Activated CD4-positive, alpha-beta T cell treated with anti-CD3 and anti-CD28 coated beads, Interleukin-2, Interleukin-4, amounts not matched to agents 100 ng/mL and 50 ng/mL, durations not matched to agents 16 hours and 8 hours (primary cell): ENCODE measurements at places on chromosomes 1 and 21.

- no peak for DNase-seq
Observed at GRCh38 chr1:59204001-59204400, 92.9 kb upstream of the FGGY start.

GRCh38 chr21:15124731-15125130 is 59.9 kb upstream of the NRIP1 start:
- no peak for DNase-seq

- no peak for DNase-seq
Observed at GRCh38 chr1:216903382-216903740, 180.1 kb upstream of the ESRRG start.

DNA sequence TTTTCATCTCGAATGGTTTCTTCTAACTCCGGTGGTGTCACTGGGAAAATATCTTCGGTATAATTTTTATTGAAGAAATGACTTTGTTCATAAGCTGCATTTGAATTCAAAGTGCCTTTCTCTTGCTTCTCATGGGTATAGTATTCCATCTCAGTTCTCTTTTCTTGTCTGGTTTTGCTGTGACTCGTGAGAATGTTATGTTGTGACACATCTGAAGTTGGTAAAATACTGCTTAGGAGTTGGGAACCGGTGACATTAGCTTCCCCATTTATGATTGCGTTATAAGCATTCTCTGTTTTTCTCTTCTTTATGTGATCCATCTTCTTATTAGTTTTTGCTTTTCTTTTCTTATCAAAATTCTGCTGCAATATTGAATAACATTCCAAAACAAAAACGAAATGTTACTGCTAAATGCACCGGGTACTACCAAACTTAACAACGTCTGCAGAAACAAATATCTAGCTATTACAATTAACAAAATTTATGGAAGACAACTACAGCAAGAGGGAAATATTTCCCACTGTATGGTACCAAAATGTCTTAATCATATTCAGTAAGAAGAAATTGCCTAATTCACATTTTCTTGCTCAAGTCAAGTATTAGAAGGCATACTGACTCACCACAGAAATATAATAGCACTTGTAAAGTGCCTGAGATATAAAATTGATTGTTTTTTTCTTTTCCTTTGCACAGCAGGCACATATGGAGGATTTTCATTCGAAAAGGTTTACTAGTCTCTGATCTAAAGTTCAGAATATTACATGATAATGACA is 15.5 kb downstream of the LRIF1 start:
- DNase-seq = no peak

DNA sequence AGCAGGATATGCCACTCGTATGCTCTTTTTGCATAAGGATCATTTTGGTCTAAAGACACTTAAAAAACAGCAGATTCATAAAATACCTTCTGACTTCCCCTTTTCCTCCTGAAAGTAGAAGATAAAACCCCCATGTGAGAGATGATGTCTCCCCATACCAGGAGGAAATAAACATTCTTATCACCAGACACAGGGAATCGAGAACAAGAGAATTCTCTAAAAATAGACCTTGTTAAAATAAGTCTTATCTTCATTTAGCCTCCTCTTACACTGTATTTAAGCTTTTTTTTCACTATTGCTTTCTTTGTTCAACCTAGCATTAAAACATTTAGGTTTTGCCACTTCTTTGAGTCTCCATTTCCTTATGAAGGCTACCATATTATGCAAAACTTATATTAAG is 709.3 kb downstream of the KCNT2 start:
- DNase-seq = no peak

- peak; percentile 53 for DNase-seq
Observed at GRCh38 chr1:110084227-110085078, 14.0 kb upstream of the ALX3 start.

- DNase-seq = peak; percentile 36
Observed at GRCh38 chr1:227449051-227449450, 114.3 kb upstream of the ZNF678 start.

DNA sequence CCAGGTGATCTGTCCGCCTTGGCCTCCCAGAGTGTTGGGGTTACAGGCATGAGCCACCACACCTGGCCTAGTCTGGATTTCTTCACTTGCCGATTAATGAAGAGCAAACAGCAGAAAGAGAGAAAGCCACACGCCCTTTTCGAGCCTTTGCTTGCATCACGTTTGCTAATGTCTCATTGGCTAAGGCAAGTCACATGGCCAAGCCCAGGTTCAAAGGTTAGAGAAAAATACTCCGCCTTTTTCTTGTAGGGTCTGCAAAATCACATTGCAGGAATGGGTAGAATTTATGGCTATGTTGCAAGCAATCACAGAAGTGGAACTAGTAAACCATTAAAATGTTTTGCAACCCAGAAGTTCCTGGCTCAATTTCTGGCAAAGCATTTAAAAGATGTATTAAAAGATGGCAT is 26.8 kb upstream of the BACH1 start:
- no peak for DNase-seq

- no peak for DNase-seq
Observed at GRCh38 chr1:208178091-208178529, 66.1 kb downstream of the PLXNA2 start.

- DNase-seq = no peak
Observed at GRCh38 chr21:37974081-37974480, 57.8 kb upstream of the KCNJ6 start.

- no peak for DNase-seq
Observed at GRCh38 chr1:104991702-104992101, 1242.0 kb downstream of the AMY1C start.

GRCh38 chr1:206909161-206909882 is 12.1 kb downstream of the IL24 start:
- no peak for DNase-seq

- no peak for DNase-seq
Observed at GRCh38 chr21:29671728-29672127, 268.1 kb downstream of the GRIK1 start.

DNA sequence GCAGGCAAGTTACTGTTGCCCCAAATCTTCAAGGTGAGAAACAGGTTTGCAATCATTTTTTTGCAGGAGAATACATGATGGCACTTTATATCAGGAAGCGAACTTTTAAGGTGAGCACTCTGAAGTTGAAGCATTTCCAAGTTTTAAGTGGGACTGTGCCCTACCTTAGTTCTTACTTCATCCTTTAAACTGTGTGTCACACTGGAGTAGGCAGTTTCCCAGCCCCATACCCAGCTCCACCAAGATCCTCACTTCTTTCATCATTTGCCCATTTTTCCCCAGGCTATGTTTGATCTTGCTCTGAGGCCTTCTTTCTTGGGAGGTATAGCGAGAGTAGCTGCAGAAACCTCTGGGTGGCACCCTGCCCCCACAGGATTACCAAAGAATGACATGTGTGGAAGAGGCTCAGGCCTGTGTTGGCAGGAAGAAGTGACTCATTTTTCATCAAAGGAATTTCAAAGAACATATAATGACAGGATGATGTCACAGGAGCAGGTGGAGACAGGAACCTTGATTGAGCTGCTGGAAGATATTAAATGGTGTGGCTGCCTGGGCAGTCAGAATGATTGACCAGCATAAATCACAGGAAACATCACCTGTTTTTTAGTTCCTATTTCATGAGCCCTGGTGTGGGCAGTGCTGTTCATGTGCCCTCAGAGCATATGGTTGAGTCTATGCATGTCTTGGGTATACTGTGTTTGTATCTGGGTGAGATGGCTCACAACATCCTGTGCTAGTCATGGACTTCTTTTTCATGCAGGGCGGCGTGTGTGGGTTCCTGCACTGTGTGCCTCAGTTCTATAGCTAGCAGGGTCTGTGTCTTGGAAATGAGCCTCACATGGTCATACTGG is 20.8 kb upstream of the MACF1 start:
- DNase-seq = peak; percentile 91

GRCh38 chr21:16583556-16583955 is 853.8 kb downstream of the USP25 start:
- DNase-seq = no peak

DNA sequence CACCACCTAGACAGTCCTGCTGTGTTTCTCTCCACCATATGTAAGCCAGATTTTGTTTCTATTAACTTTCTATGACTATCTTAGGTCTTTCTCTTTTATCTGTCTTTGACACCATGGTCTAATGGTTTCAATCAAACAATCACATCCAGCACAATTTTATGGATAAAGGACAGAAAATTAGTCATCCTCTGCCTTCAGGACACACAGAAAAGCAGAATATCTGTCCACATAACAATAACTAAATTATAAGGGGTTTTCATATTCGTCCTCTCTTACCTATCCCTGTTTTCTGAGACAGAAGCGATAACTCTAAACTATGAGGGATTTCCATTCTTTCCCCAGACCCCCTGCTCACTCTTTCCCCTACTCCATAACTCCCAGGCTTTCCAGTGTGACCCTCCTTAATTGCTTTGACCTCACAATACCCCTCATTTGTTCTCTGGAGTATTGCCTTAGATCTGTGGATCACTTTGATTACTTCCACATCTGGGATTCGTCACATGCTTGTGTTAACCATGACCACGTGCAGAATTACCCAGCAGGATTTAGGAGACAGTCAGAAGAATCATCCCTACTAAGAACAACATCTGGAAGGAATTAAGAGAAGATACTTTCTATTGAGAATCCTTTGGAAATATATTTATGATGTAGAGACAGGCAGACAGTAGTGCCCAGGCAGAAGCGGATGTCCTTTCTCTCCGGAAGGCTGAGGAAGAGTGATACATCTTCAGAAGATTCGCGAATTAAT is 108.2 kb upstream of the GREM2 start:
- no peak for DNase-seq

DNA sequence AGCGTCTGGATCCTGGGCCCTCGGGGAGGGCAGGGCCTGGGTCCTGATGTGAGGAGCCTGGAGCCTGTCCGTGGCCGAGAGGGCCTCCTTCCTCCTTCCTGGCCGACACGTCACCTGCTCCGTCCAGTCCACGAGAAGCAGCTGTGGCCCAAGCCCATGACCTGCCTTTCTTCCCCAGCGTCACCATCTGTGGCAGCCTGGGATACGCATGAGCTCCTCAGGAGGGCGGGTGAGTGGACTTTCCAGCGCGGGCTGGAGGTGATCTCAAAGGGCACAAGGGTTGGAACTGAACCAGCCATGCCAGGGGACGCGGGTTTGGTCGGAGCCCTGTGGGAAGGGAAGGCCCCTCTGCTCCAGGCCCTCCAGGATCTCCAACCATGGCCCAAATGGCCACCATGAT is 90.4 kb downstream of the DHRS3 start:
- no peak for DNase-seq

DNA sequence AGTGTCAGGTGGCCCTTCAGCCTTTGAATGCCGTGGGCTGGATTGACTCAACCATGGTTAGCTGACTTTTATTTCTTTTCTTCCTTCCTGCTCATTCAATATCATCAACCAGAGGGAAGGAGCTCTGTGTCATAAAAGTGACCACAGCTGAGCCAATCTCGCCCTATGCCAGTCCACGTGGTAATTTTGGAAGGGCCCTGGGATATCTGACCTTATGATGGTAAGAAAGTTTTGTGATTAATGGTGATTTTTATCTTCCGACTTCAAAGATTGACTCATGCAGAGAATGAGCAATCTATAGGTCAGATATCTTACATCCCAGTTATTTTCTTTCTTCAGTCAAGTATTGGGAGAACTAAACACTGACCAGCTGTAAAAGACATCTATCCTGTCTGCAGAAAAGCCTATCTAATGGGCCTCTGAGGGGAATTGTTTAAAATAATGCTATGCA is 170.3 kb downstream of the ZC3H11B start:
- no peak for DNase-seq

- DNase-seq = no peak
Observed at GRCh38 chr1:167922611-167923074, 8.7 kb upstream of the ADCY10 start.

DNA sequence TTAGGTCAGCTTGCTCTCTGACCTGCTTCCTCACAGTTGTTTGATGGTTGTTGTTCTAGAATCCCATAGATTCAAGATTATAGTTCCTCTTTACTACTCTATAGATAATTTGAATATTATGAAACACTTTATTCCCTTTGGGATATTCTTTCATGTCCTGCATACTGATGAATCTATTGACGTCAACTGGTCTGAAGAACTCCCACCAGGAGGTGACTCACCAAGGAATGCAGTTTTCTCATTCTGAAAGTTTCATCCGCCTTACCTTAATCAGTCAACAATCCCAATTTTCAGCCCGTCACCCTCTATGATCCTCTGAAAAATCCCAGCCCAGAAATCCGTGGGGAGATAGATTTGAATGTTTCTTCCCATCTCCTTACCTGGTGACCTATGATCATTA is 834.1 kb upstream of the PRMT6 start:
- DNase-seq = no peak

DNA sequence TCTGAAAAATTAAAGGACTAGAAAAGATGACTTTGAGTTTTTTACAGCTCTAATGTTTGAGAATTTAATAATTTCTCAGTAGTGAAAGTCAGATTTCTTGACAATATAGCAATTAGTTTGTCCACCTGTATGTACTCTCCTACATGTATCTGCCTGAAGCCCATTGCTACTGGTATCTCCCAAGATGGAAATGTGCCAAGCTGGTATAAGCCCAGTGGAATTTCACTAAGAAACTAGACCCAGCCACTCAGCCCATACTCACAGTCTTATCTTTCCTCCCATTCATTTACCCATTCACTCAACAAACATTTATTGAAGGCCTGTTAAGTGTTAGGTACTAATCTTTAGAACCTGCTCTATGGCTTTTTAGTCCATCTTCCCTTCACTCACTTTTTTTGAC is 21.6 kb upstream of the TRIM45 start:
- no peak for DNase-seq

DNA sequence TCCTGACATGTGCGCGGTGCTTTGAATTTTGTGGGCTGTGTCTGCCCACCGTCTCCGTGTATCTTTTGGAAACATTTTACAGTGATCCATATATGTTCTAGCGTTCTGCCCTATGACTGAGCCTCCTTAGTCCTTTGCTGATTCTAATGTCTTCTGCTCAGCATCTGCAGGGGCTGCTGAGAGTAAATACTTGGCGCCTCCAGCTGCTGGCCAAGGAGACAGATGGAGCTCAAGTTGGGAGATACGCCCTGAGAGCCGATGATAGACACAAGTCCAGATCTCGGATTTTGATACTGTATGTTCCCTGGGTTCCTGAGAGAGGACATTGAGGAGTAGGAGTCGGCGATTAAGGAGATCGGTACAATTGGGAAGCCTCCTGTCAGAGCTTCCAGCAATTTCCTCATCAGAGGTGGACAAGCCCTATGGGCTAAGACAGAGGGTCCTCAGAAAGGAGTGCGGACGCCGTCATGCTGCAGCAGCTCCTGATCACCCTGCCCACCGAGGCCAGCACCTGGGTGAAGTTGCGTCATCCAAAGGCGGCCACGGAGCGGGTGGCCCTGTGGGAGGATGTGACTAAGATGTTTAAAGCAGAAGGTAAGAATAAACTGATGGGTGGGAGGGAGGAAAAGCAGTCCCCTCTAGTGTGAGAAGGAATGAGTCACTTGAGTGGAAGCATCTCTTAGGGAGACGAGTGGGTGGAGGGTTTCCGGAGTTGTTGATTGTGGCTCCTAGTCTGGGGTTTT is 390 bp downstream of the ZFP69B start:
- DNase-seq = peak; percentile 86

GRCh38 chr1:159291424-159291823 is 10.7 kb upstream of the FCER1A start:
- no peak for DNase-seq
